ENCODE measurements at places on chromosomes 16 and 17.

- DNase-seq = no peak
Measured at GRCh38 chr17:81837641-81838040, 2.8 kb upstream of the PPP1R27 start.

- DNase-seq = peak; percentile 66
Measured at GRCh38 chr17:57370037-57370581, 113.8 kb downstream of the MSI2 start.

GRCh38 chr16:79757163-79757562 lies 156.6 kb upstream of the MAF start:
- no peak for DNase-seq

GRCh38 chr16:89815639-89816348 lies 653 bp downstream of the FANCA start:
- DNase-seq = no peak

- no peak for DNase-seq
Measured at GRCh38 chr17:77404812-77405581, 264.2 kb downstream of the SEC14L1 start.

DNA sequence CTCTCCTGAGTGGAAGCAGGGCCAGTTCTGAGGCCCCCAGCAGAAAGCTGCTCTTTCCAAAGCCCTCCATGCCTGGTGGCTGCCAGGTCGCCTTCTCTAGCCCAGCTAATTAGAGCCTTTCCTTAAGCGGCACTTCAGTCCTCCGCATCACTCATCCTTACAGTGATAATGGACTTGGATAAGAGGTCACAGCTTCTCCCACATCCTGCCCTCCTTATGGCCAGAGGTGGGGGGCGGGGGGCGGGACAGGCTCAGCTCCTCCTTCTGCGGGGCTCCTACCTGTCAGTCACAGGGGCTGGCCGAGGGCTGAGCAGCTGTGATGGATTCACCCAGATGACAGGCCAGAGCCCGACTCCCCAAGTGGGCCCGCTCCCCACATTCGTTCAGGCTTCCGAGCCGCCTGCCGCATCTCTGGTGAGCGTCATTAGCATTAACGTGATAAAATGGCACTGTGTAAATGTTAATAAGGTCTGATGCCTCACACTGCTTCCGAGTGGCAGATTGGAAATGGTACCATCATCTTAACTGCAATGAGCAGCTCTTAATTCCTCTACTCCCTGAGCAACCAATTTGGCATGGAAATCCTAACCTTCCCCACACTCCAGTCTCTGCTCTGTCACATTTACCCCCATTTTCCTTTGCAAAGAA lies 41.3 kb downstream of the GRIN2C start:
- no peak for DNase-seq

DNA sequence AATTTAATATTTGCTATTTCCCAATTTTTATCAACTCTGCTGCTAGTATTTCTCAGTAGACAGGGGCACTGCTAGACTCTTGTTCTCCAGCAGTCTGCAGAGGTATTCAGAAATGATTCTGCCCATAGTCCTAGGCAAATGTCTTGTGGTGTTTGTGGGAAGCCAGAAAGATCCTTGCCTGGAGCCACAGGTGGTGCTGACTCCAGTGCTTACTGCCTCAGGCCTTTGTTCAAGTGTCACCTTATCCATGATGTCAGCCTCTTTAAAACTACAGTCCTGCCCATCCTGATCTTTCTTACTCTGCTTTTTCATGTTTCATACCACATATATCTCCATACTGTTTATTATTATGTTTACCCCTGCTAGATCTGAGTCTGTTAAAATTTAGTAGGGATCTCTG lies 26.5 kb downstream of the ZSWIM7 start:
- no peak for DNase-seq

DNA sequence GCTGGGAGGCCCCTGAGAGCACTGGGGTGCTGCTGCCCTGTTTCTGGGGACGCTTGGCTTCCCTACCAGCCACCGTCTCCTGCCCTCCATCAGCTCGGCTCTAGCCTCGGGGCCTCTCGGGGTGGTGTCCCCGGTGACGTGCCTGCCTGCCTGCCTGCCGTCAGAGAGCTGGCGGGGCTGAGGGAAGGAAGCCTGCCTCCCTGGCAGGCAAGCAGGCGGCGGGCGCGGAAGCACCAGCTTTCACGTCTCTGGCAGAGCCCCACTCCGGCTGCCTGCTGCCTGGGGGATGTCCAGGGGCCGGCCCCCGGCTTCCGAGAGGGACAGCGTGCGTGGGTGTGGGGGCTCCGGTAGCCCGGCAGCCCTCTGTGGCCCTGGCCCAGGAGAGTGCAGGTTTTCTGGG lies 9.3 kb downstream of the CENPX start:
- DNase-seq = no peak

DNA sequence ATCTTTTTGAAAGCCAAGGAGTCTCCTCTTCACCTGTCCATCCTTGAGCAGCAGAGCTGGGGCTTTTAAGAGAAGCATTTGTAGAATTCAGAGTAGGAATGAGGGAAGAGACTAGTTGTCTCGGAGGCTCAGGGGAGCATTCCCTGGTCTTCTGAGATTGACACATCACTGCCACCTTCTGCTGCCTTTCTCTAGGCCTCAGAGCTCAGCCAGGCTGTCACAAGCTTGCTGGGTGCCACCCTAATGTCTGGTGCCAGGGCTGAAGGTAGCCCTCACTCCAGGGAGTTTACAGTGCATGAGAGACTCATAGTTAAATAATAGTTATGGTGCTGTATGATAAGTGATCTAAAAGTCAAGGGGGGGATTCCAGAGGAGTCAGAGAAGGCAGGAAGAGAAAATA lies 39.7 kb downstream of the B9D1 start:
- DNase-seq = no peak

GRCh38 chr17:42460371-42460770 lies 1.7 kb downstream of the ATP6V0A1 start:
- no peak for DNase-seq

- no peak for DNase-seq
Measured at GRCh38 chr17:67489273-67489672, 112.2 kb downstream of the PITPNC1 start.

GRCh38 chr16:56630134-56630533 lies 2.3 kb upstream of the MT1M start:
- no peak for DNase-seq

DNA sequence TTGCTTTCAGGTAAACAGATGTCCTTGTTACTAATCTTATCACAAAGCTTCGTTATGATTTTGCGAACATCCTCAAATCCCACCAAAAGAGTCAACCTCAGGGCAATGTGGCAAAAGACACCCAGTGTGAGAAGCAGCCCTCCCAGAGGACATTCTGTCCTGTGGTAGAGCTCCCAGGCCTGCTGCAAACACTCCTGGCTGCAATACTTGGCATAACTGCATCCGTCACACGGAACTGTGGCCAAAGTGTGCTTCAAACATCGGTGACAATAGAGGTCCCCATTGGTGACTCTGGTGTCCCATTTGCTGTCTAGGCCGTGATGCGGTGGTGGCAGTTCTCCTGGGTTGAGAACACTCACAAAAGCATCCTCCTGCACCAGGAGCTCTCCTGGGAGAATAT lies 29.5 kb downstream of the SMYD4 start:
- DNase-seq = no peak

DNA sequence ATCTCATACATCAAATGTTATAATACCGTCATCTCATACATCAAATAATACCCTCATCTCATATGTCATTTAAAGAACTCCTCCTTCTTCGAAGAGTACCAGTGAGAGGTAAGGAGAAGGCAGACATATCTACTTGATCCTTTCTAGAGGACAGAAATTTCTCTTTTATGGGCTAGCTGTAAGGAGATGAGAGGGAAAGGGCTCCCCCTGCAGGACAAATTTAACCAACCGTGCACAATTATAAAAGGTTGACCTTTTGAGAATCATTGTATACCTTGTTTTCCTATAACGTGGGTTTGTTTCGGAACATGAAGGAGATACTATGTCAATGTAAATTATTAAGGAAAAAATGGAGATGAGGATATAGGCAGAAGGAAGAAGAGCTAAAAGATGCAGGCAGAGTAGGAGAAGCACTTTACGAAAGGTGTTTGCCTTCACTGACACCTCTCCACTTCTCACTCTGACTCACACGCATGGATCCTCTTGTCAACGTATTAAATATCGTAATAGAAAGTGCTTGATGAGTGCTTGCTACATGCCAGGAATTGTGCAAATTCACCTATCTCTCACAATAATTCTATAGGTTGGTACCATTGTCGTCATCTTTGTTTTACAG lies 465.9 kb upstream of the ERCC4 start:
- peak; percentile 4 for DNase-seq

DNA sequence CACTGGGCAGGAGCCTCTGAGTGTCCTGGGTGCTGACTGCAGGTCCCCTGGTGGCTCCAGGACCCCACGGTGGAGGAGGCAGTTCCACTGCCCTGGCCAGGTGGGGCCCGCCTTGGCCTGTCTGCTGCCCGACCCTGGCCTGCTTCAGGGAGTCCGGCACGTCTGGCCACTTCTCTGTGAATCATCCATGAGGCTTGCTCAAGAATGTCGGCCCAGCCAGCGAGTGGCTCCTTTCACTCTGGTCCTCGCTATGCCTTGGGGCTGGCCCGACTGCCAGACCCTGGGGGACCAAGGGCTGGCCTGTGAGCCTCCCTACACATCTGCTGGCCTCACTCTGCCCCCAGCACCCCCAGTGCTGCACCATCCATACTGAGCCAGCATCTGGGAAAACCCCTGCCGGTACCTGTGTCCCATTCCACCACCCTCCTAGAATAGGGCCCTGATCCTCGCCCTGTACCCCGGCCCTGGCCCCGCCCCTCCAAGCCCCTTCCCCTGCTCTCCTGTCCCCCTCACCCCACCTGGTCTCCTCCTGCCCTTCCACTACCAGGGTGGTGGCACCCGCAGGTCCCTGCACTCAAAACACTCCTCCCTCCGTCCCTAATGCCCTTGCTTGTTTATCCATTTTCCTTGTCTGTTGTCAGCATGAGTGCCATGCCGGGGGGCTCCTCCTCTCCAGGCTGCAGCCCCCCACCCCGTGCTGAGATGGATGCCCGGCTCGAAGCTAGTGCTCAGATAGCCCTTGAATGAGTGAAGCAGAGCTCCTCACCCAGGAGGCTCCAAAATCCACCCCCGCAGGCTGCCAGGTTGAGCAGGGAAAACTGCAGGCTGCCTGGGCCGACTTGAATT lies 35.5 kb downstream of the ADCY7 start:
- no peak for DNase-seq

DNA sequence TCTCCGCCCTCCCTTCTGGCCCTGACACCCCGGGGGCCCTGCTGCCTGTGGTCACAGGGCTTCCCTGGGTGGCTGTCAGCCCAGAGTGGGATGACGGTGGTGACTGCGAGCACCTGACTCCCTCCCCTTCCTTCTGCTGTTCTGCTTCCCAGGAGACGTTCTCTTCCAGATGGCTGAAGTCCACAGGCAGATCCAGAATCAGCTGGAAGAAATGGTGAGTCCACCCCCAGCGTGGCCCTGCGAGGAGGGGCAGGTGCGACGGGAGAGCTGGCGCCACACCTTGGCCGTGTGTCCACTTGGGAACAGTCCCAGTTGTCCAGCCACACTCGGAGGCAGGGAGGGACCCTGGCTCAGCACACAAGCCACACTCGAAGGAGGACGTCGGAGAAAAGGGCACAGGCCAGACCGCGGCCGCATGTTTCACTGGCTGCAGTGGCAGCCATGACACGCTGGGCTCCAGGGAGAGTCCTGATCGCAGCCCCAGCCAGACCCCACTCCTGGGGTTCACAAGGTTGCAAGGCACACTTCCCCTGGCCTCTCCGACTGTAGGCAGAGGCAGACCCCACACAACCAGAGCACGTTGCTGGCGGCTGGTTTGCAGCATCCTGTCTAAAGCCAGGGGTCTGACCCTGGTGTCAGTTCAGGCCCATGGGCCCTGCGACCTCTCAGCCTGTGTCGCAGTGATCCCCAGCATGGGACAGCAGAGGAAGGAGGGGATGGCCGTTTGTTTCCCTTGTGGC lies 49.9 kb downstream of the BAIAP2 start:
- no peak for DNase-seq

DNA sequence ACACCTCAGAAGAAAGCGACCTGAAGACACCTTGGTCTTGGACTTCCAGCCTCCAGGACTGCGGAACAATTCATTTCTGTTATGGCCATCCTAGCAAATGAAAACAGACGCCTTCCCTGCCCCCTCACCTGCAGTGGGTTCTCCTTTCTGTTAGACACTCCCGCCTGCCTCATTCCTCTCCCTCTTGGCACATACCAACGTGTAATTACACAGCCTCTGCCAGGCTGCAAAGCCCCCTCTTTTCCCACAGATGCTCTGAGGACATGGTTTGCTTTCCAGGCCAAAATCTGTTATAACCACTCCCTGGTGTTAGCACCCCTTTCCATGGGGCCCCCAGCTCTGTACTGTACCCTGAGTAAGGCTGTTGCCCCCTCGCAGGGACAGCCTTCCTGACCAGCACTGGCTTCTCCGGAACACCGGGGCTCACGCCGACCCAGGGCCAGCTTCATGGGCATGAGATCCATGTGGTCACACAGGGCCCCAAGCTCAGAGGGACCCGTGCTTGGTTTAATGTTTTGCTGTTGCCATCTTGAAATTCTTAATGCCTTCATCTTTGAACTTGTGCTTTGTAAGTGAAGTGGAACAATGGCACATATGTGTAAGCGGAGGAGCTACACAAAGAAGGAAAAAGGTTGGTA lies 64.1 kb downstream of the SDK2 start:
- no peak for DNase-seq

- DNase-seq = peak; percentile 36
Measured at GRCh38 chr17:56679777-56680422, 86.4 kb downstream of the NOG start.

GRCh38 chr16:11196286-11196828 lies 59.6 kb downstream of the SOCS1 start:
- DNase-seq = no peak

- DNase-seq = no peak
Measured at GRCh38 chr16:78005881-78006280, 16.5 kb upstream of the CLEC3A start.

GRCh38 chr16:86549076-86549892 lies 5.8 kb downstream of the MTHFSD start:
- DNase-seq = no peak

DNA sequence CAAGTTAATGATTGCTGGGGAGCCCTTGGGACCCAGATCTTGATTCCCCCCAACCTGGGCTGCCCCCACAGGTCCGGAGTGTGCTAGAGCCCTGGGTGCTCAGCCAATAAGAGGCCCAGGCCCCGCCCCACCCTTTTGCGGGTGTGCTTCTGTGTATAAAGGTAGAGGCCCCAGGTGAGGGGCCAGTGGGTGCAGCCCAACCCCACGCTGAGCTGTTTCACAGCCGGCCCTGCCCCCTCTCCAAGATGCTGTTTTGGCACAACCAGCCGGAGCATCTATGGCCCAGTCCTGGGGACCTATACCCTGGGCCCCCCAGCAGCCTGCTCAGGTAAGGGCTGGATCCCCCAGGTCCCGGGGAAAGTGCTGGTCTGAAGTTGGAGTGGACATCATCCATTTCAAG lies 11.8 kb upstream of the STAC2 start:
- DNase-seq = no peak

GRCh38 chr17:28967221-28968135 lies 16.2 kb upstream of the PHF12 start:
- no peak for DNase-seq
